ENCODE measurements at places on chromosomes 7 and 10. TPM values are rescaled to one million over a fixed set of nuclear protein-coding genes. Genes with fewer than 3 reads are reported as not detected.
A peak's percentile ranks its signal among the peaks of the same experiment; 100 is the strongest.

GRCh38 chr7:71511361-71511807, 379.4 kb downstream of the GALNT17 start:
- peak; percentile 18 for DNase-seq

- no peak for DNase-seq
These were observed 11.3 kb downstream of the PLAU start for GRCh38 chr10:73922007-73922863.

GRCh38 chr7:84069033-84069432, 125.6 kb downstream of the SEMA3A start:
- DNase-seq = no peak

- DNase-seq = no peak
These were observed 689.7 kb upstream of the IGFBP3 start for GRCh38 chr7:46610746-46611145.

- peak; percentile 72 for DNase-seq
These were observed 3.0 kb downstream of the NUP42 start for GRCh38 chr7:23184709-23185359.

GRCh38 chr10:127221281-127221680, 24.9 kb upstream of the INSYN2A start:
- no peak for DNase-seq

DNA sequence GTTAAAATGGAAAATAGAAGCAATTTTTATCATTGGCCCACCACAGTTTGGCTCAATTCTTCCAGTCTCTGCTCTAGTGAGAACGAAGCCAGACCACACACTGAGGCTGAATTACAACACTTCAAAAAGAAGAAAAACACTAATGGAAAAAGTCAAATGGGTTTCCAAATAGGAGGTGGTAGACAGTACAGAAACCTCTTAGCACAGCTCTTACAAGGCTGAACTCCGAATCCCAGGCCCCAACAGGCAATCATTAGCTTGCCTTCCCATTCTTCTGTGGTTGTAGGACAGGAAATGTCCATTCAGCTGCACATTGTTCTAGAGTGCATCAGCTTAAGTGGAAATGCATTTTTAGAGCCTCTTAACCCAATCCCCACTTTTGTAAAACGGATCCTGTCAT, 115.1 kb upstream of the MEOX2 start:
- peak; percentile 33 for DNase-seq

GRCh38 chr10:1243486-1244234, 187.5 kb downstream of the WDR37 start:
- no peak for DNase-seq

ELN gene
- total RNA-seq = 0.59 TPM

GPR15LG gene
- not detected for total RNA-seq

OR6B1 gene
- total RNA-seq = not detected
